MM.1S (cell line): ENCODE measurements at places on chromosomes 12 and 14.
A peak's percentile ranks its signal among the peaks of the same experiment; 100 is the strongest.

DNA sequence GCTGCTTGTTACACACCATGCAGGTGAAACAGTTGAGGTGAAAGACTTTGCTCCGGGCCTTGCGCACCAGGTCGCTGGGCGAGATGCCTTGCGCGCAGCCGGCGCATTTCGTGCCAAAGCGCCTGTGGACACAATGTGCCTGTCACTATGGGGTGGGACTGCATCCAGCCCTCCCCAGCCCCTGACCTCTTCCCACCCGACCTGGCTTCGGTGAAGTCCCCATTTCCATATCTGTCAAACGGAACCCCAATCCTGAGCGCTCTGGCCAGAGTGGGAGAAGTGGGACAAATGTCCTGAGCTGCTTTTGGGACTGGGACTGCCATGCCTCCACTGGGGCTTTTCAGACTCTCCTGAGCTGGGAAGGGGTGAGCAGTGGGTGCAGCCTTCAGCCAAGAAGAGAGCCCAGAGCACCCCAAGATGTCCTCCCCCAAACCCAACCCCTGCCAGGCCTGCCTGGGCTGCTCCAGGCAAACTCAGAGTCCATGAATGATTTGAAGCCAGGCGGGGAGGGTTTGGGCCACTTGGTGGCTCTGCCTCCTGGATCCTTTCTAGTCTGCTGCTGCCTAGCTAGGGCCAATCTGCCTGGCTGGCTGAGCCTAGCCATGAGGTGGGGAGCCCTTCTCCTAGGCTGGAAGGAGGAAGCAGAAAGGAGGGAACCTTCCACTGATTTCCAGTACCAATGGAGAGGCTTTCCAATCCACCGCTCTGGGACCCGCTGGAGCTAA, 2.3 kb downstream of the LHX5 start:
- no peak for DNase-seq

DNA sequence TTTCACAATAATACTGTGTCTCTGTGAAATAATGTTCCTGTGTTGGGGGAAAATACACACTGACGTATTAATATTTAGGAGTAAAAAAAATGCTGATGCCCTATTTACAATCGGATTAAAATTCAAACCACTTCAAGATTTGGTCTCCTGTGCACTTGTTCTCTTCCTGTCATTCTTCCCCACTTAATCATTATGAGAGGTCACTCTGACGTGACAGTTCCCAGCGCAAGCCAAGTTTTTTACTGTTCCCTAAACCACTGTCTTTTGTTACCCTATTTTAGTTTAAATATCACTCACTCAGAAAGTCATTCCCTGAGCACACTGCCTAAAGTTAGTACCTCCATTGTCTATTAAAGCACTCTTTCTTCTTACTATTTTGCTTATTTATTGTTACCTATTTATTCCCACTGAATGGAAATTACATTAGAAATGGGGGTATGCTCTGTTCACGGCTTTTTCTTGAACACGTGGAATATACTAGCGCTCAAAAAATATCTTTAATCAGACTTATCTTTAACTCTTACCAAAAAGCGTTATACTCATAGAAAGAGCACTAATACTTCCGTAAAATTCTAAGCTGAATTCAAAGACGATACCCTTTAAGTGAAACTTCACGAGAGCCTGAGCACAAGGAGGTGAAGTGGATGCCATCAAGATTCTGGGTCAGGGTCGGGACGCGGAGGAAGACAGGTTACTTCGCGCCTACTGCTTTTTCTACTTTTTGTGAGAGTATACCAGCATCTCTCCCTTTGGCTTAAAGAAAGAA, 670 bp upstream of the PSMA3 start:
- peak; percentile 24 for DNase-seq

DNA sequence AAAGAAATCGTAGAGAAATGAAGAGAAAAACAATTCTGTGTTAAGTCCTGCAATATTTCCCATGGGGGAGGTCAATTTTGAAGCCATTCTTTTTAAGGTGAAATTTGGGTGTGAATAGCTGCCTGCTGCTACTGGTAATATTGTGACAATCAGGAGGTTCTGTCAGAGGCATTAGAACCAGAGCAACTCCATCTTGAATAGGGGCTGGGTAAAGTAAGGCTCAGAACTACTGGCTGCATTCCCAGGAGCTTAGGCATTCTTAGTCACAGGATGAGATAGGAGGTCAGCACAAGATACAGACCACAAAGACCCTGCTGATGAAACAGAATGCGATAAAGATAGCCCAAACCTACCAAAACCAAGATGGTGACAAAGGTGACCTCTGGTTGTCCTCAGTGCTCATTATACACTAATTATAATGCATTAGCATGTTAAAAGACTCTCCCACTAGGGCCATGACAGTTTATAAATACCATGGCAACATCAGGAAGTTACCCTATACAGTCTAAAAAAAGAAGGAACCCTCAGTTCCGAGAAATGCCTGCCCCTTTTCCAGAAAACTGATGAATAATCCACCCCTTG, 24.8 kb upstream of the MTHFD1 start:
- no peak for DNase-seq

GRCh38 chr14:36479344-36479743, 40.7 kb downstream of the NKX2-1 start:
- no peak for DNase-seq

DNA sequence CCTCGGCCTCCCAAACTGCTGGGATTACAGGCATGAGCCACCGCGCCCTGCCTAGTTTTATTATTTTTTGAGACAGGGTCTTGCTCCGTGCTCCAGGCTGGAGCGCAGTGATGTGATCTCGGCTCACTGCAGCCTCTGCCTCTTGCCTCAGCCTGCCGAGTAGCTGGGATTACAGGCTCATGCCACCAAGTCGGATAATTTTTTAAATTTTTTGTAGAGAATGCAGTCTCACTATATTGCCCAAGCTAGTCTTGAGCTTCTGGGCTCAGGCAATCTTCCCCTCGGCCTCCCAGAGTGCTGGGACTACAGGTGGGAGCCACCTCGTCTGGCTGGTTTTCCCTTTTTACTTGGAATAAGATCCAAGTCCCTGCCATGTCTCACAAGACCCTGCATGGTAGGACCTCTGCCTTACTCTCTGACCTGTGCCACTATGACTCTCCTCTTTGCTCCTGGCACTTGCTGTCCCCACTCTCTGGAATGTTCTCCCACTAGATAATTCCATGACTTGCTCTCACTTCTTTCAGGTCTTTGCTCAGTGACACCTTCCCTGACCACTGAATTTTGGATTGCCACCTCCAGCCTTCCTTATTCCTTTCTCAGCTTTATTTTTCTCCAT, 7.7 kb upstream of the RARG start:
- DNase-seq = no peak

GRCh38 chr12:14280921-14281320, 84.6 kb upstream of the ATF7IP start:
- peak; percentile 50 for DNase-seq

- no peak for DNase-seq
Measured at GRCh38 chr14:51954031-51954430, 35.3 kb upstream of the RTRAF start.

- no peak for DNase-seq
Measured at GRCh38 chr12:52404951-52405350, 1.2 kb downstream of the KRT82 start.

DNA sequence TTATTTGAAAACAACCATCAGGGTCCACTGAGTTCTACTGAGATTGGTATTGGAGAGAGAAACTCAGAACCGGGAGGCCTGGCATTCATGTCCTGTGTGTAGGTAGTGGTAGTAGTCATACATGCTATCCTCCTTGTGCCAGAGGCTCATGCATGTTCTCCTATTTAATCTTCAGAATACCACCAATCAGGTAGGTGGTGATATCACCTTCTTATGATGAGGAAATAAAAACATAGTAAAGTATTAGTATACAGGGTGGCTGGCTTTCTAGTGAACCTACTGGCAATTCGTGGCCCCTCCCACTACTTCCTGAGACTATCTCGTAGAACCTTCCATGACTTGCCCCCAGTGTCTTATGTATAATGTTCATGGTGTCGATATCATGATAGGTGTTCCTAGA, 40.5 kb upstream of the EID3 start:
- no peak for DNase-seq

- no peak for DNase-seq
Measured at GRCh38 chr12:65434737-65435136, 156.3 kb downstream of the MSRB3 start.

DNA sequence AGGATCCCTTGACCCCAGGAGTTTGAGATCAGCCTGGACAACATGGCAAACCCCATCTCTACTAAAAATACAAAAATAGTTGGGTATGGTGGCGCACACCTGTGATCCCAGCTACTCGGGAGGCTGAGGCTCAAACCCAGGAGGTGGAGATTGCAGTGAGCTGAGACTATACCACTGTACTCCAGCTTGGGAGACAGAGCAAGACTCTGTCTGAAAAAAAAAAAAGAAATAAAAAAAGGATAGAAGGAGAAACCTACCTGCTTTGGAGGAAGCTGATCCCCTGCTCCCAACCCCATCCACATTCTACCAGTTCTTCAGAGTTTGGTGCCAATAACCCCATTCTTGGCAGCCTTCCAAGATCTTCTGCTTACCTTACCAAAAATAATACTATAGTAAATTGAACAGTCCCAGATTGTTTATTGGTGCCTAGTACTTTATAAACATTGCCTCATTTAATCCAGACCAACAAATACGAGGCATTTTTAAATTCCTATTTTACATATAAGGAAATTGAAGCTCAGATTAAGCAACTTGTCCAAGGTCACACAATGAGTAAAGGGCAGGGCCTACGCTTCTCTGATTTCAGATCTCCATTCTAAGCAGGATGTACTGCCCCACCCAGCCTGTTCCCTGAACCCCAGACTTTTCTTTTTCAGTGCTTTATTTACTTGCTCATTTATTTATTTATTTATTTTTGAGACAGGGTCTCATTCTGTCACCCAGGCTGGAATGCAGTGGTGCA, 33.2 kb upstream of the FAM222A start:
- DNase-seq = no peak

DNA sequence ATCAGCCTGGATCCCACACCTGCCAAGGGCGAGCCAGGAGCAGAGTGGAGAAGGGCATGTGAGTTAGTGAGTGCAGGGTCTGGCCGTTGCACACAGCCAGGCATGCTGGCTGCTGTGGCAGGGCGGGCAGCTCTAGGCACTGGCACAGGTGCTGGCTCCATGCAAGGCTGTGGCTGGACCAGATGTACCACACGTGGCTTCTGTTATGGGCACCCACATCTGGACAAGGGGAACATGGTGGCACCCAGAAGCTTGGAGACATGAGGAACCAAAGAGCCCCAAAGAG, 20.1 kb downstream of the SERPINA3 start:
- DNase-seq = no peak

DNA sequence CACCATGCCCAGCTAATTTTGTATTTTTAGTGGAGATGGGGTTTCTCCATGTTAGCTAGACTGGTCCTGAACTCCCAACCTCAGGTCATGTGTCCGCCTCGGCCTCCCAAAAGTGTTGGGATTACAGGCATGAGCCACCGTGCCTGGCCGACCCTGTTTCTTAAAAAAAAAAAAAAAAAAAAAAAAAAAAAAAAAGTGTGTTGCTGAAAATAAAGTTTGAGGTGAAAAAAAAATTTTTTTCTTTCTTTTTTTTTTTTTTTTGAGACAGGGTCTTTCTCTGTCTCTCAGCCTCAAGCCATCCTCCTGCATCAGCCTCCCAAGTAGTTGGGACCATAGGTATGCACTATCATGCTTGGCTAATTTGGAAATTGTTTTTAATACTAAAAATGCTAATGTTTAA, 11.3 kb downstream of the RBM25 start:
- no peak for DNase-seq

GRCh38 chr12:18966954-18967353, 162.6 kb upstream of the PLEKHA5 start:
- no peak for DNase-seq

DNA sequence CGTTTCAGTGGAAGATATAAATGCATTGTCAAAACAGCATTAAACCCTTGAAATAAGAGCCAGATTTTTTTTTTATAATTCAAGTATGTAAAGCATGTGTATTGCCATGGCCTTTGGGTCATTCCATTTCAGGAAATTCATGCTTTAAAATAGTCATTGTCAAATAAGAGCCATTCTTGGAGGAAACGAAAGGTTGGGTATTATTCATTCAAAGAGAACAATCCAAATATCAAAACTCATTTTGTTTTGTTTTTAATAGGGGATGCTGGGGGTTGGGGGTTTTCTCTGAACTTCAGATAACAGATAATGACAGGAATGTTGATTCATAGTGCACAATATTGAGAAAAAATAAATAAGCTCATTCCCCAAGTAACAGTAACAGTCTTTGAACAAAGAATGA, 174.4 kb upstream of the NUDT4 start:
- DNase-seq = no peak

- no peak for DNase-seq
Measured at GRCh38 chr12:104858611-104859543, 99.2 kb downstream of the SLC41A2 start.

- no peak for DNase-seq
Measured at GRCh38 chr14:88129306-88130056, 124.5 kb downstream of the GPR65 start.

GRCh38 chr14:78610994-78611393, 440.8 kb downstream of the NRXN3 start:
- no peak for DNase-seq

GRCh38 chr14:23537351-23538049, 14.1 kb downstream of the ZFHX2 start:
- DNase-seq = no peak

GRCh38 chr12:68438601-68439000, 106.4 kb upstream of the MDM1 start:
- no peak for DNase-seq

DNA sequence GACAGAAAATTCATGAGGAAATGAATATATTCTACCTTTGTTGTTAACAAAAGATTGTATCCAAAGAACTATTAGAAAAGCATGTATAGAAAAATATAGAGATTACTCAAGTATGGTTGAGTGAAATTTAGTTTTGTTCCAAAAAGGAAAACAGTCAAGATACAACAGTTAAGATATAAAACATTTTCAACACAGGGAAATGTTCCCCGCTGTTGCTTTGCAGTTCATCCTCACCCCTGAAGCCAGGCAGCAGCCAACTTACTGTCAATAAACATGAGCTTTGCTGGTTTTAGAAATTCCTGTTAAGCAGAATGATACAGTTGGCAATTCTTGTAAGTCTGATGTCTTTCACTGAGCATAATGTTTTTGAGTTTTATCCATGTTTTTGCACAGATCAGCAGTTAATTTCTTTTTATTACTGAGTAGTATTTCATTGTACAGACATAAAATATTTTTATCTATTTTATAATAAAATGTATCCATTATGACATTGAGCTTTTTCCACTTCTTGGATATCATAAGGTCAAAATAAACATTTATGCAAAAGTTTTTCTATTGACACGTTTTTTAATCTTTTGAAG, 1.2 kb upstream of the CLEC2B start:
- DNase-seq = no peak

- DNase-seq = no peak
Measured at GRCh38 chr14:69260190-69260860, 367 bp downstream of the GALNT16 start.

- no peak for DNase-seq
Measured at GRCh38 chr12:73424484-73424883, 1113.2 kb upstream of the ATXN7L3B start.
